CD4-positive, alpha-beta T cell treated with Interleukin-1 beta for 1 hour (primary cell): ENCODE measurements at places on chromosomes 2 and 18.

GRCh38 chr2:102301867-102302362, 9.4 kb upstream of the IL1RL1 start:
- peak; percentile 60 for DNase-seq

GRCh38 chr2:131112529-131112928, 7.4 kb downstream of the PLEKHB2 start:
- no peak for DNase-seq

- DNase-seq = peak; percentile 66
Observed at GRCh38 chr2:102442967-102443828, 20.2 kb downstream of the IL18RAP start.

DNA sequence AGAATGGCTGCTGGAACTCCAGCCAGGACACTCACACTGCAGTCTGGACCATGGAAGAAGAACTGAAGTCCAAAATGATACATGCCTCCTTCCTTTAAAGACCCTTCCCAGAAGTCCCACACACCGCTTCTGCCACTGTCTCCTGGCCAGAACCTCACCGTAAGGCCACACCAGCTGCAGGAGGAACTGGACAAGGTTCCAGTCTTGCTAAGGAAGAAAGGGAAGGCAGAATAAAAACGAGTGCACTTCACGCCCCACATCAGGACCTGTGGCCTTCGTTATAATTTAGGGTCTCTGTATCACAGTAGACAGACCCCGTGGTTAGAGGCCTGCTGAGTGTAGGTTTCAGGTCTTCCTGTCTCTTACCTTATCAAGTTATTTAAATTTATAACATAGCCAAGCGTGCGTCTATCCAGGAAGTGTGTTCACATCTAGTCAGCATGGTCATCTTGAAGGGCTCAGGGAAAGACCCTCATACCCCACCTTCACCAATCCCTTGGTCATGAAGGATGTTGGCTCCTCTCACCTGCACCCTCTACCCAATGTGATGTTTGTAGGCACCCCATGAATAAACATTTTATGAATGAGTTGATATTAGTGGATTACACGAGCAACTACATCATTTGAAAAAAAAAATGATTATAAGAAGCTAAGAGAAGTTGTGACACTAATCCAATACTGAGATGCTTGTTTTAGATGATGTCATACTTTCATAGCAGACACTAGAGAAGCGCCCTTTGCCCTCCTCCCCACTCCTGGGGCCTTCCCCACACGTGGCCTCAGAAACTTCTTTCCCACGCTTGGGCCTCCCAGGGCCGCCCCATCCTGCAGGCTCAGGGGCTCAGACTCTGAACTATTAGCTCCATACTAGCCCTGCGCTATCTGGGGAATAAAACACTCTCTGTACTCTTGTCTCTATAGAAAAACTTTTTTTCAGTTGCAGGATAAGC, 157.6 kb downstream of the FAM210A start:
- peak; percentile 20 for DNase-seq

DNA sequence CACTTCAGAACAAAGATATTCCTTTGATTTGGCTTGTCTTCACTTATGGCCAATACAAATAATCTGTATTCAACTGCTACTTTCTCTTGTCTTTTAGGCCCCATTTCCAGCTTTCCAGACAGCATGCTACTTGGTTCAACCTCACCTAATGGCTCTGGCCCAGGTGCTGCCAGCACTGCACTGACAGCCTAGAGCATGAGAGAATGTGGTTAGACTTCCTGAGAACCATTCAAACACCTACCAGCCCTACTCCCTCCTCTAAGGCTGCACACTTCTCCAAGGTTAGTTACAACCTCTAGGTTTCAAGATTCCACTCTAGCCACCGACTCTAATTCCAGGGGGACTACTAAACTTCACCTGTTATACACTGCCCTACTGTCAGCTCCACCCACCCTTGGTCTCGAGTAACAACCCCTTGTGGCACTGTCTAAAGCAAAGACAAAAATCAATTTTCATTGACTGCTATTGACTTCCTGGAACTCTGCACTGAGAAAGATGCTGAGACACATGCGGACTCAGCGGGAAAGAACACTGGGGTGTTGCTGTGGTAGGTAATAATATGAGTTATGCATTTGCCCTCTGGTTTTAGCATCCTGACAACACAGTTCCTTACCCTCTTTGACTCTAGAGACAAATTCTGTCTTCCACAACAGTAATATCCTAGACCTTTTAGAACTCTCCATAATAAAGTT, 38.2 kb downstream of the PLEKHM3 start:
- no peak for DNase-seq

DNA sequence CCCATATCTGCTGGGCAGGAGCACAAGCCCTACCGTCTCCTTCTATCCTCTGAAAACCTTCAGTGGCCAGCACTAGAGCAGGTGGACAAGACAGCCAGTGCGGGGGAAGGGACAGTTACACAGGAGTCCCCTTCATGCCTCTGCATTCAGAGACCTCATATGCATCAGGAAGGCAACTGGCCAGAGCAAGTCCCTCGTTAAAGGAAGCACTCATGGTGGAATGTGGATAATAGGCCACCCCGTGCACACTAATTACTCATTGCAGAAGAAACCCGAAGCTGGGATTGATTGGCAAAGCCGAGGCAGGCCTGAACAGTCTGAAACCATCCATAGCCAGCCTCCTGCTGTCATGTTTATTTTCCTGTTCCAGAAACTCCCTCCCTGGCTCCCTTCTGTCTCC, 11.2 kb downstream of the KIAA2012 start:
- no peak for DNase-seq

- peak; percentile 56 for DNase-seq
Observed at GRCh38 chr2:8408560-8409460, 273.0 kb upstream of the ID2 start.

DNA sequence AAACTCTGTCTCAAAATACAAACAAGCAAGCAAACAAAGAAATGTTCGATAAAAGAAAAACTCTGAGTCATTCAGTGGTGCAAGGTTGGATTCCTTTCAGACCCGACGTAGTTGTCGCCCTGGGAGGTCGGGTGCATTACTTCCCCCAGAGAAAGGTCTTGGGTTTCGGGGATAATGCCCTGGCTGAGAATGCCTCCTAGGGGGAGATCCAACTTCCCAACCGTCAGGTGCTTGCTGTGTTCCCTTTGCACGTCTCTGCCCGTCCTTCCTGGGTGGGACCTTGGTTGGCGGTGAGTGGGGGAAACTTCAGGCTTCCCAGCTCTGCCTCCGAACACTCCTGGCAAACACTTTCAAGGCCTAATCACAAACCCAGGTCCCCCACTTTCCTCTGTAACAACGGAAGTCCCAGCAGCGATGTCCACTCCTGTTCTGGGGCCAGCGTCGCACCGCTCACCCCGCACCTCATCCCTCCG, 609 bp downstream of the TPGS2 start:
- peak; percentile 6 for DNase-seq

- DNase-seq = peak; percentile 11
Observed at GRCh38 chr2:40558761-40559160, 106.9 kb upstream of the SLC8A1 start.

- no peak for DNase-seq
Observed at GRCh38 chr2:203352604-203353255, 24.5 kb downstream of the ABI2 start.

- DNase-seq = no peak
Observed at GRCh38 chr2:164609790-164610189, 11.5 kb downstream of the GRB14 start.

DNA sequence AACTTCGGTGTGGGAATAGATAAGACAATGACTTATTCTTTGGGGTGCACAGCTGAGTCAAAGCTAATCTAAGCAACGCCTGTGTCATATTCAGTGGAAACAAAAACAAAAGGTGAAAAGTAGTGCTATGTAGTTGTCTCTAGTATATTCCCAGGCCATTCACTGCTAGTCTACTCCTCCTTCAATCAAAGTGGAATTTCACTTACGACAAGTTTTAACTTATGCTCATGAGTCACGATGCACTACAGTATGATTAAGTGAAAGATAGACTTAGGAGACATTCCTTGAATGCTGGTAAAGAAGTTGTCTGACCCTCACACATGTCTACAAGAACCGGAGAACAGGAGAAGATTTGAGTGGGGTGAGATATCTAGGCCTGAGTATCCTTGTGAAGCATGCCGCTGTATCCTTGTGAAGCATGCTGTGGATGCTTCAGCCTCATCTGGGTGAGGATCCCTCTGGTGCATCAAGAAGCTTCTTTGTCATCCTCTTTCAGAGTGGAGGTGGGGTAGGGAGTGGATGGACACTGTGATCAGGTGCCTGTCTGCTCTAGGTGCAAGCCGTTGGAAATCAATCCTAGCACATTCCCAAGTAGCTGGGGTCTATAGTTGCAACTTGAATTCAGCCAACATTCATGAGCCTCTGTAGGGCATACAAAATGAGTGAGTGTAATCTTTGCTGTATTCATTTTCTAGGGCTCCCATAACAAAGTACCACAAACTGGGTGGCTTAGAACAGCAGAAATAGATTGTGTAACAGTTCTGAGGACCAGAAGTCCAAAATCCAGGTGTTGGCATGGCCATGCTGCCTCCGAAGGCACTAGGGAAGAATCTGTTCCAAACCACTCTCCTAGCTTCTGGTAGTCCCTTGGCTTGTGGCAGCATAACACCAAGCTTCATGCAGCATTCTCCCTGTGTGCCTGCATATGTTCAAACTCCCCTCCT, 173.5 kb upstream of the FN1 start:
- DNase-seq = no peak
